ENCODE measurements at places on chromosomes 13 and 19.

DNA sequence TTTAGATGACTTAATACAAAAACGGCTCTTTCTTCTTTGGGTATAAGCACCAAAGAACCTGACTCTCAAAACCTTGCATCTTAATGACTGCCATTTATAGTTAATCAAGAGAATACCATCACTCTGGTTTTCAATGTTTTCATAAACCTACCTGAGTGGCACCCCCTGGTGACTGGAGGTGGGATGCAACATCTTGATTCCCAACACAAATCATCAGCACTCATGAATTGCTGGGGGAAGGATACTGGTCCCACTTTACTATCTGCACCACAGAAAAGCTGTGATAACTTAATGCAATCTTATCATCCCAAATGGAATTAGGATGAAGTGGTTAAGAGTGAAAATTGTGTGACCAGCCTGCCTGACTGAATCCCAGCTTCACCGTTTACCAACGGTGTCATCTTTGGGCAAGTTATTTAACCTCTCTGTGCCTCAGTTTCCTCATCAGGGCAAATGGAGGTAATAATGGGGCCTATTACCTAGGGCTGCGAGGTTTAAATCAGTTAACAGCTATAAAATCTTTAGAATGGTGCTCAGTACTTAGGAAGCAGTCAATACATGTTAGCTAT lies 366.4 kb downstream of the KLF12 start:
- no peak for DNase-seq

GRCh38 chr13:98487522-98487921 lies 89.4 kb downstream of the STK24 start:
- no peak for DNase-seq

GRCh38 chr19:29098863-29099481 lies 114.0 kb downstream of the UQCRFS1 start:
- DNase-seq = peak; percentile 44

DNA sequence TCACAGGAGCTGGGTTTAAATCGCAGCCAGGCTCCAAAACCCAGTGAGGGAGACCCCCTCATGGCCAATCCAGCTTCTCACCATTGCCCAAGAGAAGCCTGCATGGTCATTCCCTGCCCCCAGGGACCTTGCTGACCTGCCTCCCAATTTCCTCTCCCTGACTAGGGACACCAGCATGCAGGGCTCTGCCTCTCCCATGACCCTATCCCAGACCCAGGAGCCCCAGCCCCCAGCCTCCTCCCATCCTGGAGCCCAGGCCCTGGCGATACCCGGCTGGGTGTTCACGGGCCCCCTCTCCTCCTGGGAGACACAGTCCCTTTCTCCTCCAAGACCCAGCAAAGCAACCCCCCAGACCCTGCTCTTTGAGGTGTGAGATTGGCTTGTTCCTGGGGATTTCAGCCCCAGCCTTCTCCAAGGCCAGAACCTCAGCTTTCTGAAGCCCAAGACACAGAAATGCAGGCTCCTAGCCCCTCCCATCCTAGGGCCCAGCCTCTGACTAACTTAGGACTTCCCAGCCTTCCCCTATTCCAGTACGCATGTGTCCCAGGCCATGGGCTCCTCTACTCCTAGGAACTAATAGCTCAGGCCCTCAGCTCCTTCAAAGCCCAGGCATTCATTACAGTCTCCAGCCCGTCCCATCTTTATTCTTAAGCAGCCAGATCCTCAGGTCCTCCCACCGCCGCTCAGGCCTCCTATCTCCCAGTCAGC lies 1.1 kb downstream of the GYS1 start:
- peak; percentile 68 for DNase-seq

- no peak for DNase-seq
Observed at GRCh38 chr13:81610644-81611043, 1269.7 kb upstream of the SPRY2 start.

DNA sequence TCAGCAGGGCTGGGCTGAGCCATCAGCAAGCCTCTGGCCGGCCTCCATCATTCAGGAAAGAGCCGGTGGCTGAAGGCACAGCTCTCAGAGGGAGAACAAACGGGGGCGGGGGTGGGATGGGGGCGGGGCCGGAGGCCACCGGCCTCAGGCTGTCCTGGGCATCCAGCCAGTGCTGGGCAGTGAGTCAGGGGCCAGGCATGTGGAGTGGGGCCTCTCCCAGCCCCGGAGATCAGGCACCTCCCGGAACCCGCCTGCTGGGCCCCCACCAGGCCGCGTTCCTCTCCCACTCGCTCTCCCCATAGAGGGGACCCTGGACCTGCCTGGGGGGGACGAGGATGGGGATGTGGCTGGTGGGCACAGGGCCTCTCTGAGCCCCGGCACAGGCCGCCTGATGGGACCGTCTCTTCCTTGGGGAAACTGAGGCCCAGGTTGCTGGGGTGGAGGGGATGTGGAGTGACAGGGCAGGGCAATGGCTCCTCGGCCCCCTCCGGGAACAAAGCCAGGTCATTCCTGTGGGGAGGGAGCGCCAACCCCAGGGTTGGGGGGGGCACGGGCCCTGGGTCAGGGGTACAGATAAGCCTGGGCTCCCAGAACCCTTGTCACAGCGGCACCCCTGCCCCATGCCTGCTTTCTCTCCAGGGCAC lies 12.9 kb downstream of the SPC24 start:
- DNase-seq = peak; percentile 92

DNA sequence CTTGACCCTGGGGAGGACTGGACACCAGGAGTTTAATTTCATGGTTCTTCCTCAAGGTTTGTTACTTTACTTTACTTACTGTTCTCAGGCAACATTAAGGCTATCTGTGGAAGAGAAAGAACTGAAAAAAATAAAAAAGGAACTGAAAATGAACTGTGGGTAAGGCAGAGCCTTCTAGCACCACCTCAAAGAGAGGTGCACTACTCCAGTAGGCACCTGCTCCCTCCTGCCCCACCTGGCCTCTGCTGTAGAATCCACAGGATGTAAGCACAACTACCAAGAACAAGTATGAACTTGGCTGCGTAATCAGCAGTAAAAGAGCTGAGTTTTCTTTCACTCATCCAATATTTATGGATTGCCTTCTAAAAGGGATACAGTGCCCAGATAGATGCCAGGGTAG lies 12.2 kb downstream of the ZNF112 start:
- no peak for DNase-seq

- DNase-seq = peak; percentile 53
Observed at GRCh38 chr19:42401365-42402303, 11.5 kb upstream of the CNFN start.

GRCh38 chr13:32047088-32047487 lies 15.5 kb downstream of the FRY start:
- DNase-seq = no peak

- no peak for DNase-seq
Observed at GRCh38 chr13:67726979-67727378, 496.8 kb upstream of the PCDH9 start.

DNA sequence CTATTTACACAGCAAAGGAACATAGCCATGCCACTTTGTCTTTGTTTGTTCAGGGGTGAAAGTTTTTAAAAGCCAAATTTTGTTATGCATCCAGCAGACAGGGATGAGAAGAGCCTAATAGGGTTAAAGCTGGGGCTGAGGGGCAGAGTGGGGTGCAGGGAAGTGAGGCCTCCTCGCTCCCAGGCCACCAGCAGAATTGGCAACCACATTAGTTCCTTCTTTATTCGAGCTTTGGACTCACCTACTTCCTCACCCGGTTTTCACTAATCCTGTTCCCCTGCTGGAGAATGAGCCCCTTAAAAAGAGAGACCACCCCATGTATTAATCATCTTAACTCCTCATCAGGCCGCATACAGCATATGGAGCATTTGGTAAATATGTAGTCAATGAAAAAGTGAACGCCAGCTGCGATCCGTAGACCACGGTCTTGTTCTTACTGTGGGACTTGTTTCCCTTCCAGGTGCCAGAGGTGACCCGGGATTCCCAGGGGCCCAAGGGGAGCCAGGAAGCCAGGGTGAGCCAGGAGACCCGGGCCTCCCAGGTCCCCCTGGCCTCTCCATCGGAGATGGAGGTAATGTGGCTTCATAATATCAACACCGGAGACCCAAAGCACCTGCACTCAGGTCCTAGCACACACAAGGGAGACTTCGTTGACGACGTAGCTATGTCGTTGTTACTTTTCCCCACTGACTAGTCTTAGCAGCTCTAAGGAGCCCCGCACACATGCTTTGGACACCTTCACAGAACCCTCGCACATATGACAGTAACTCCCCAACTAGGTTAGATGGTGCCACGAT lies 112.1 kb downstream of the RAB20 start:
- no peak for DNase-seq

- DNase-seq = peak; percentile 52
Observed at GRCh38 chr13:98746968-98747367, 5.5 kb downstream of the SLC15A1 start.

DNA sequence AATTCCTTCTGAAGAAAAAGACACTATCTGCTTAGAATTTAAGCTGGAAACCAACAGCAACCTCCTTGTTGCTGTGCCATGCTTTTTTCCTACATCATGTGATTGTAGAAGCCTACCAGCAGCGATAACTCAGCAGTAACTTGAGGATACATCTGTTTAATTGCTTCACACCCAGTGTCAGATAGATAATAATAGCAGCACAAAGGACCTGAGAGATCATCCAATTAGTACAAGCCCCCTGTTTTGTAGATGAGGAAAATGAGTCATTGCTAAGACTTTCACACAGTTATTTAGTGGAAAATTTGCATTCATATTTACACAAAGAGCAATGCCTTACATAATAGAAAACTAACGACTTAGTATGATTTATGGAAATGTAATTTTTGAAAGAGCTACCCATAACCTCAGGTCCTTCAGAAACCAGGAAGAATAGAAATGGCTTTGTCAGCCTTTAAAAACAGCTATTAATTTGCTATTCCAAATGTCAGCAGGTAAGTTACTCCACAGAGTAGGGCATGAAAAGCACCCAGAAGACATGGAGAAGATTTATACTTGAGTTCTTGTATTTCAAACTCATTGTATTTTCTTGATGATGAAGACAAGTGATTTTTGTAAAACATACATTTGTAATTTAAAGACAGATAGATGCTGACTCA lies 93.7 kb upstream of the SGCG start:
- DNase-seq = no peak

DNA sequence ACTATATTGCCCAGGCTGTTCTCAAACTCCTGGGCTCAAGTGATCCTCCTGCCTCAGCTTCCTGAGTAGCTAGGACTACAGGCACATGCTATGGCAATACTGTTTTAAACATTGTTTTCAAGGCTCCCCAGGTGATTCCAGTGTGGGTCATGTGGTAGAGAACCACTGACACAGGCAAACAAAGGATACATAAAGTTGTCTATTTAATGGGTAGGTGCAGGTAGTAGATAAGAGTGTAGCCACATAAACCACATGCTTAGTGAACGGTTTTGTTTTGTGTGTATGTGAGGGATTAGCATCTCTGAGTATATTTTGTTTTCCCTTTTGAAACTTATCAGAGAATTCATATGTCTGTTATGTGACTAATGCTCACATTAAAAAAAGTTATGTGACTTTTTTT lies 36.7 kb downstream of the USPL1 start:
- DNase-seq = no peak

- DNase-seq = no peak
Observed at GRCh38 chr19:56699552-56699951, 28.0 kb upstream of the ZNF835 start.

DNA sequence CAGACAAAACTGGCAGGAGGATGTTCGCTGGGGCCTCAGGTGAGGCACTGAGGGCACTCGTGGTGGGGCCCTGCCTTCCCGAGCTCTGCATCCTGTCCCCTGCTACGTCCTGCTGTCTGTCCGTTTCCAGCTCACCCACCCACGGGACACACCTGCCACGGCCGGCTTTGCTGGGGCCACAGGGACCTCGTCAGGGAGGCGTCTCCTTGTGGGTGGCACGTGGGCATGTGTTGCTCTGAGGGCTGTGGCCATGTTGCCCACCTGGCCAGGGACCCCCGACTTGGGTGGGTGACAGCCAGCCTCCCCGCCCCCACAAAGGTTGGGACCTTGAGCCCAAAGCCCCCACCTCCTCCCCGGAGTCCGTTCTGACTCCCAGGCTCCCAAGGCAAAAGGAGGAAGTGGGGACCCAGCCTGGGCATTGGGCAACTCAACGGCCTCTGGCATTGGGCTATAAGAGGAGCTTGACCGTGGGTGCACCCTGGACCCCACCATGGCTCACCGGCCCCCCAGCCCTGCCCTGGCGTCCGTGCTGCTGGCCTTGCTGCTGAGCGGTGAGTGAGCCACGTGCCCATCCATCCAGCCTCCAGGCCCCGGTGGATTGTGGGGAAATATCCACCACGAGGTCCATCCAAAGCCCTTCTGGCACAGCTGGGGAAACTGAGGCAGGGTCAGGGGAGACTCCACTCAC lies at the start of gene PRTN3:
PRTN3 (plus strand) TSS at position 481 of the 688 bp plus-strand sequence; CDS start at position 491, 10 bp downstream.
- no peak for DNase-seq

- no peak for DNase-seq
Observed at GRCh38 chr19:10640361-10640760, 13.8 kb upstream of the ILF3 start.

DNA sequence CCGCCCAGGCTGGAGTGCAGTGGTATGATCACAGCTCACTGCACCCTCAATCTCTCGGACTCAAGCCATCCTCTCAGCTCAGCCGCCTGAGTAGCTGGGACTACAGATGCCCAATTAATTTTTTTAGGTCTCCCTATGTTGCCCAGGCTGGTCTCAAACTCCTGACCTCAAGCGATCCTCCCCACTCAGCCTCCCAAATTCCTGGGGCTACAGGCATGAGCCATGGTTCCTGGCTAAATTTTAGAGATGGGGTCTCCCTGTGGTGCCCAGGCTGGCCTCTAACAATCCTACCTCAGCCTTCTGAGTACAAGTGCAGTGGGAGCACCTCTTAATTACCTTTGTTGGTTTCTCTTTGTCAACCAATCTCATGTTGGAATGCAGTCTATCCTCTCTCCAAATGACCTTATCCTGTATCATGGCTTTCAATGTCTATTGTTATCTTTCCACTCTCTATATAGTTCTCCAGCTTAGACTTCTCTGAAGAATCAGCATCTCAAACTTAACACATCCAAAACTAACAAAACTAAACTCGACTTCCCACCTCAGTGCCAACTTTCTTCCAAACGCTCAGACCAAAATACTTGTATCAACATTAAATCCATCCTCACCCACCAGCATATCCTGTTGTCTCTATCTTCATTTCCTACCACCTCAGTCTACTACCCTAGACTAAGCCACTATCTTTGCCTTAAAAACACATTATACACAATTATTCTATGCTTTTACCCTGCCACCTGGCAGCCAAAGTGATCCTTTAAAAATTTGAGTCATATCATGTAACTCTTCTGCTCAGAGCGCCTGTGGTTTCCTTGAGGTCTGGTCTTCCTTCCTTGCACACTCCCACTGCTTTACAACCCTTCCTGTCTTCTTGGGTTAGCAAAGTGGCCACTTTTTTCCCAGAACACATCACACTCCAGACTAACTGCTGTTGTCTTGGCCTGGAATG lies 6.7 kb downstream of the TPT1 start:
- no peak for DNase-seq

GRCh38 chr13:111267784-111268183 lies 52.7 kb upstream of the TEX29 start:
- no peak for DNase-seq

DNA sequence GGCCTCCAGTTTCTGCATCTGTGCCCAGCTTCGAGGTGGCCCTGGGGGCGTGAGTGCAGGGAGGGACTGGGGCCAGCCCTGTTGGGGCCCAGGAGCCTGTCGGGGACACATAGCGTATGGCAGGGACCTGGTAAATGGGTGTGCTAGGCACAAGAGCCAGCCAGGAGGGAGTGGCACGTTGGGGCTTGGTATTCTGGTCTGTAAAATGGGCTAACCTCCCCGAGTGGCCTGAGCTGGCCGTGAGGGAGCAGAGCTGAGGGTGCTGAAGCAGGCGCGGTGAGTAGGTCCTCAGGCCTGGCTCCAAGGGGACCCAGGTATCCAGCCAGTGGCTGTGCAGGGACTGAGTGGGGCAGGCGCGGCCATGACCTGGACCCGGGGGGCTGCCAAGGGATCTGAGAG lies 4.3 kb downstream of the PTOV1 start:
- no peak for DNase-seq
